Stimulated activated CD4-positive, alpha-beta T cell treated with anti-CD3 and anti-CD28 coated beads, Interleukin-12 subunit alpha, Interleukin-12 subunit beta, amount 100 ng/mL, for 24 hours (primary cell): ENCODE measurements at places on chromosomes 12 and 14.

DNA sequence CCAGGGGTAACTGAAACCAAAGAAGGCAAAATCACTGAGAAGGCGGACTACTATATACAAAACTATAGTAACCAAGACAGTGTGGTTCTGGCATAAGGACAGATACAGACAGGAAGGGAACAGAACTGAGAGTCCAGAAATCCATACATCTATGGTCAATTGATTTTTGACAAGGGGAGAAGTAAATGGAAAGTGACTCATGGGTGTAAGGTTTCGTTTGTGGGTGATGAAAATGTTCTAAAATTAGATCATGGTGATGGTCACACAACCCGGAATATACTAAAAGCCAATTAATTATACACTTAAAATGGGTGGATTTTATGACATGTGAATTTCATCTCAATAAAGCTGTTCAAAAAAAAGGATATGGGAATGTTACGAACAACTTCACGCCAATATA lies 18.7 kb downstream of the ANGEL1 start:
- no peak for DNase-seq

DNA sequence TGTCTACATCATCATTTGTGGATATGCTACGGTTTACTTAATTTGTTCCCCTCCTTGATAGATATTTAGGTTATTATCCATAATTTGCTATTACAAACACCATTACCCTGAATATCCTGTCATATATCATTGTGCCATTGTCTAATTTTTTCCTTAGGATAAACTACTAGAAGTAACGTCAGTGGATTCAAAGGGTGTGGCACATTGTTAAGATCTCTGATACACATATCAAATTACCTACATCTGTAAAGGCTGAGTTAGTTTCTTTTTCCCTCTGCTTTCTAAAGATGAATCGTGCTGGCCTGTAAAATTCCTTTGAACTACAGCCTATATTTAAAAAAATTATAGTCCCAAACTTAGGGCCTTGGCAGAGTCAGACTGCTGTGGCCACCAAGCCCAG lies 53.9 kb upstream of the STRN3 start:
- DNase-seq = no peak

DNA sequence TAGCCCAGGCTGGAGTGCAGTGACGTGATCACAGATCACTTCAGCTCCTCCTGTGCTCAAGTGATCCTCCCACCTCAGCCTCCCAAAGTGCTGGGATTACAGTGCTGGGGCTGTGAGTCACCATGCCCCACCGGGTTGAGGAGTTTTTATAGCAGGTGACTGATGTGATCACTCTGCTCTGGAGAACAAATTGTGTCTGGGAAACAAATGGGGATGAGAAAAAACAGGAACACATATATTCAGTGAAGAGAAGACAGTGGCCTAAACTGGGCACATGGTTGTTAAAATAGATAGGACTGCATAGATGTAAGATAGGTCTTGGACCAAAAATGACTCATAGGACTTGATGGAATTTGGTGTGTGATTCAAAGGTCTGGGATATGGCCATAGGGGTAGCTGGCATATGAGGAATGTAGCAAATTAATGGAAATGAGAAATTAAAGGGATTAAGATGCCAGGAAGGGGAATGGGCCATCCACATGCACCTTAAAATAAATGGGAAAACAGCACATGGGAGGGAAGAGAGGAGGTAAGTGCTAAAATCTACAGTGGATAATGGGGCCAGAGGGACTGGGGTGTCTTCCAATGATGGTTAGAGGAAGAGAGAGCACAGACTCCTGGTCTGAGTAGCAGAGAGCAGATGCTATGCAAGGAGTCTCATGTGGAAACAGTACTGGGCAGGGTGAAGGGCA lies 11.2 kb downstream of the BCAT1 start:
- DNase-seq = no peak

DNA sequence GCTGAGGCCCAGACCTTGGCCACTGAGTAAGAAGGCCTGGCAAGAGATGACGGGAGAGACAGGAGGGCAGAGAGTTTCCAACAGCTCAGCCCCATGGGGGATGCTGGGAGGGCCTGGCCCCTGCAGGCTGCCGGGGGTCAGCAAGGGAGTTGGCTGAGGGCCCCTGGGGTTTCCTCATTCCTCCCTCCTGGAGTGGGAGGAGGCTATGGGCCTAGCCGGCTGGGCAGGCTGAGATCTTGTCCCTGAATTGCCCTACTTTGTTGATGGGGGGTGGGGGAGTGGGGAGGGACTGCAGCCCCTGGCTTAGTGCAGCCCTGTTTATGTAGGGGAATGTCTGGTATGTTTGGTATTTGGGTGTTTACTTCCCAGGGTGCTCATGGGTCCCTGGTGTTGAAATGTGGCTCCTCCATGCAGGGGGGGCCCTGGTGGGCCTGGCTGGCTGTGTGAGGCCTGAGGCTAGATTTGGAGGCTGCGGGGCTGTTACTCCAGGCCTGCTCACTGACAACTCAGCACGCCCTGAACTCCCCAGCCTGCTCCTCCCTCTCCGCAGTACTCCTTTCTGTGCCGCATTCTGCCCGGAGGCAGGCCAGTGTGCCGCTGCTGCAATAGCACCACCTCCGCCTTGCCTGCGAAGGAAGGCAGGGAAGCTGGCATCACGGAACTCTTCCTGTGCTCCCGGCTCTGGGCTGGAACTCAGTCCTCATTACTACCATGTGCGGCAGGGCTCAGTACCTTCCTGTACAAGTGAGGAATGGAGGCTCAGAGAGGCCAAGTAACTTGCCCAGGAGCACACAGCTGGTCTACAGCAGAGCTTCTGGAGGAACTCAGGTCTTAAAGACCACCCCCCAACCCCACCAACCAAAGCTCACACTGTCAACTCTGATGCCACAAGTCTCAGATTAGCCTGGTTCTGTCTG lies 25.3 kb downstream of the JDP2 start:
- DNase-seq = no peak

- DNase-seq = no peak
These were observed 830 bp upstream of the TRMT61A start for GRCh38 chr14:103528146-103528586.

DNA sequence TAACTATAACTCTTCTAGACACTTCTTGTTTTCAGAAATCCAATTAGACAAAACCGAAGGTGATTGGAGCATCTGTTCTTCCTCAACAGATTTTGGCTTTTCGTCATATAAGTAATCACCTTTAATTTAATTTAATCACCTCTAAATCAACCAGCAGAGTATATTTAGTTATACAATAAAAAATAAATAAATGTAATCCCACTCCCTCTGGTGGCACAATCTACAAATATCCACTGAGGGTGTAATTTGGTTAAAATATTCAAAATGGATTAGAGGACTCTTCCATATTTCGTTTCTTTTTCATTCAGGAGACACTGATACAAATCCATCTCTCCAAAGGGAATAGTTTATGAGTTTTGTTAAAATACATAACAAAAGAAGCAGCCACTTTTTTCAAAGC lies 18.3 kb upstream of the SLC35F4 start:
- DNase-seq = no peak

- DNase-seq = no peak
These were observed 30.6 kb upstream of the ISM2 start for GRCh38 chr14:77529213-77529612.

GRCh38 chr14:29857551-29857950 lies 70.1 kb downstream of the PRKD1 start:
- DNase-seq = no peak

- no peak for DNase-seq
These were observed 195.5 kb upstream of the BTG1 start for GRCh38 chr12:92341065-92341668.

DNA sequence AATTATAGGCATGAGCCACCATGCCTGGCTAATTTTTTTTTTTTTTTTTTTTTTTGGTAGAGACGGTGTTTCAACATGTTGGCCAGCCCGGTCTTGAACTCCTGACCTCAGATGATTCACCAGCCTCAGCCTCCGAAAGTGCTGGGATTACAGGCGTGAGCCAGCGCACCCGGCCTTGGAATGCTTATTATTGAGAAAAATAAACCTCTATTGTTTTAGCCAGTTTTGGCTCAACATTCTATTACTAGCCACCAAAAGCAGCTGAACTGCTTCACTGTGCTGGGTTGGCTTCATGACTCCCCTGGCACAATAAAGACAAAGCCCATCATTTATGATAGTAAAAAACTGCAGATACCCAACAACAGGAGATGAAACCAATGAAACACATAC lies 93.5 kb upstream of the CEP83 start:
- DNase-seq = no peak

DNA sequence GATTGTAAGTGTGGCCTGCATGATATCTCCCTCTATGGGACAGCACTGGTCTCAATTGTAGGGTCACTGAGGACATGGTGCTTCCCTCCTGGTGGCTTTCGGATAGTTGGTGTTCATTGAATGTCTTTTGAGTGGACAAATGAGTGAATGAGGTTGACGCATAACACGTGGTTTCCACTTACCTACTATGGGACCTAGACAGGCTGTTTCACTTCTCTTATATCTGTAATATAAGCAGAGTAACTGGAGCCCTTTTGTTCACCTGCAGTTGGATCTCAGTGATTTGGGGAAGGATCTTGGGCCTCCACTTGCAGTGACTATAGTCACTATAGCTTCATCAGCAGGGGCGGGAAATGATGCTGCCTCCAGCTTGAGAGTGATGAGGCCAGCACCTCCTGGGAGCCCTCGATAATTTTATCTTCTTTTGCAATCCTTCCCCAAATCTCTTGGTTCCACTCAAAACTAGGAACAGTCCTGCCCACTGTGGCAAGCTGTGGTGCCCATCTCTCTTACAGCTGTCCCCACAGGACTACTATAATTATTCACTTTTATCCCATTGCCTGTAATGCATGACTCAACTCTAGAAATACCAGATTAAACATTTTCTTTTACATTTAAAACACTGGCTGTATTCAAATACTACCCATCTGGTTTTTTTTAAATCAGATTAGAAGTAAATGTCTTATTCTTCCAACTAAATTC lies 242.9 kb downstream of the CHST11 start:
- no peak for DNase-seq
